Esophagus mucosa (tissue), 1 donor: ENCODE measurements at places on chromosomes 12 and 14.

DNA sequence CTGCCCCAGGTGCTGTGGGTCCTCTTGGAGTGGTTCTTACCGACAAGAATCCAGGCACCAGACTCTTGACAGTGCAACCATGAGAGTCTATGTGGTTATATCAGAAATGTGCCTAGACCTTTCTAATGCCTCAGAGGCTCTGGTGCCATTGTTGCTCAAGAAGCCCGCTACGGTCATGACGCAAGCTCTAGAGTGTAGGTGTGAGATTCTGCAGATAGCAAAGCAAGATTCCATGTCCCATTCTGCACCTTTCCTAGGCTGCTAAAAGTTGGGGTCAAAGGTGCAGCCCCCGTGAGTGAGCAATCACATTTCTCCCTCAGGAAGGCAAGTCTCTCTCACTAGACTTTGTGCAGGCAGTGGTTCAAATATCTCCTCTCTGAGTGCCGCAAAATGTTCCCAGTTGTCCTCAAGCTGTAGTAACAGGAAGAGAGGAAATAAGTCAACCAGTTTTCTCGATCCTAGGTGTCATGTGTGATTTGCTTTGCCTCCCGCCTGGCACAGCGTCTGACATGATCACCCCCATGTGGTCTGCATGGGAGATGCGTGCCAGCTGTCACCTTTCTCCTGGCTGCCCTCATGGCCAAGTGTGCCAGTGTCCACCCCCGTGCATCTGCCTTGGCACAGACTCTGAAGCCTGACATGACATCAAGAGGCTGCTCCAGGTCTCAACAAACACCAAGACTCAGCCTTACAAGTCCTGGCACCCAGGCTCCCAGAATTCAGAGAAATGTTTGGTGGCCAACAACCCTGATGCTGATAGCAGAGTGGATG lies 122.5 kb upstream of the COCH start:
- no peak for ATAC-seq

DNA sequence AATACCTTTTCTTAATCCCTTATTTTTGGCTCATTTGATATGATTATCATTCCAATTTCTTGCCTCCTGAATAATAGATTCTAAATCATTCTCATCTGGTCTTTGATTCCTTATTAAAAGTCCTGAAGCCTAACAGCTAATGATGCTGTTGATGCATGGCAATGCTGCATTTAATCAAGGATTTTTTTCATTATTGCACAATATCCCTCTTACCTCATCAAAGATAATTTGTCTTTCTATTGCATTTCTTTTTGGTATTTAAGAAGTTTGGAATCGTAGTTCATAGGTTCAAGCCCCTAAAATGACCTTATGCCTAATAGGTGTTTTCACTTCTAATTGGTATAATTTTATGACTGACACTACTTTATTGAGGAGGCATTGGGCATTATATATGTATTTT lies 648.2 kb upstream of the STXBP6 start:
- no peak for ATAC-seq

- no peak for ATAC-seq
Observed at GRCh38 chr12:54590978-54591591, 2.6 kb upstream of the PPP1R1A start.

- ATAC-seq: no peak
Observed at GRCh38 chr12:66235626-66236281, 46.7 kb downstream of the IRAK3 start.

- ATAC-seq: peak; percentile 83
Observed at GRCh38 chr12:54036620-54037359, 3.9 kb downstream of the HOXC5 start.

DNA sequence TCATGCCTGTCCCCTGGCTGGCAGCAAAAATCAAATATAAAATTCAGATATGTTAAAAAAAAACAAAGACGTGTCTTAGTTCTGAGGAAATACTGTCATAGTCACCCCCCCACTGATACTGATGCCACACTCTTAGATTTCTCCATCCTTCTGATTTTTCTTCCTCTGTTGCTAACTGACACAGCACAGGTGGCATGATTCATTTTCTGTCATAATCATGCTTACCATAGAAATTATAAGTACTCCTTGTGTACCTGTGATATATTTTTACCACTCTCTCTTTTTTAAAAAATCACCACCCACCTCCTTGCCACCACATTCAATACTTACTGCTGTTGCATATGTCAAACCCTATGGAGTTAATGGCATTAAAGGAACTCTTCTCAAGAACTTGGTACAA lies 209.2 kb downstream of the PPM1H start:
- no peak for ATAC-seq

DNA sequence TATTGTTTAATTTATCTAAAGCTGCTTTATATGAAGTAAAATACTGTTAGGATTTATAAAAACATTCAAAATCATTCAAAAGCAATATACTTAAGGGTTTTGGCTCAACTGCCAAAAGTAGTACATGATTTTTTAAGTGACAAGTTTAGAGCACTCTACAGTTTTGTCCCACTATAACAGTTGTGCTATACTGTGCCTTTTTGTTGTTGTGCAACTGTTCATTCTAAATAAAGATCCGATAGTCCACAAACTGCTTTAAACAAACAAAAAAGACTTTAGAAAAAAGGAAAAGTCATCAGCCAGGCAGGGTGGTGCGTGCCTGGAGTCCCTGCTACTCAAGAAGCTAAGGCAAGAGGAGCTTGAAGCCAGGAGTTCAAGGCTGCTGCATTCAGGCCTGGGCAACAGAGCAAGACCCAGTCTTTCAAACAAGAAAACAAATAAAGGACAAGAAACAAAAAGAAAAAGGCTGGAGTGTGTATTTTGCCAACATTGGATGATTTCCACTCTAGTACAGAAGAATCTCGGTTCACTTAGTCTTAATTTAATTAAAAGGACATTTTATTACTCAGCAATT lies 7.3 kb downstream of the C2CD5 start:
- ATAC-seq: no peak

GRCh38 chr12:102851246-102851645 lies 65.8 kb downstream of the PAH start:
- peak; percentile 68 for ATAC-seq

DNA sequence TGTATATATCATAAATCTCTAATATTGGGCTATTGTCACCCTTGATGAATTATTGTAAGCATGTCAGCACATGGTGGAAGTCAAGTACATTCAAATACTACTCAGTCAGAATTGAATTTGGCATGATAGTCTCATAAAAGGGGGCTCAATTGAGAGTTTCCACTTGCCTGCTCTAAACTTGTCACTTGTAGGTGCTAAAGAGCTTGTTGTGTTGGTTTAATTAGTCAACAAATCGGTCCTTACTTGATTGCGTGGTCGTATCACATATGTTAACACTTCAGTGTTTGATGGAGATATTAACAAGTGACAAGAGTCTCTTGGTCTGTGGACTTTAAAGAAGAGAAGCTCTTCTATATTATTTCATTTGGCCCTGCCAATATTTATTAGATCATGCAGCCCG lies 81.1 kb downstream of the NKX2-1 start:
- no peak for ATAC-seq

- ATAC-seq: peak; percentile 28
Observed at GRCh38 chr12:109952160-109952858, 43.9 kb downstream of the GIT2 start.

GRCh38 chr14:34003691-34004090 lies 52.8 kb upstream of the EGLN3 start:
- ATAC-seq: no peak

- peak; percentile 82 for ATAC-seq
Observed at GRCh38 chr14:68819260-68819691, 26.4 kb upstream of the ZFP36L1 start.

- ATAC-seq: no peak
Observed at GRCh38 chr12:130957304-130957621, 3.6 kb downstream of the ADGRD1 start.

DNA sequence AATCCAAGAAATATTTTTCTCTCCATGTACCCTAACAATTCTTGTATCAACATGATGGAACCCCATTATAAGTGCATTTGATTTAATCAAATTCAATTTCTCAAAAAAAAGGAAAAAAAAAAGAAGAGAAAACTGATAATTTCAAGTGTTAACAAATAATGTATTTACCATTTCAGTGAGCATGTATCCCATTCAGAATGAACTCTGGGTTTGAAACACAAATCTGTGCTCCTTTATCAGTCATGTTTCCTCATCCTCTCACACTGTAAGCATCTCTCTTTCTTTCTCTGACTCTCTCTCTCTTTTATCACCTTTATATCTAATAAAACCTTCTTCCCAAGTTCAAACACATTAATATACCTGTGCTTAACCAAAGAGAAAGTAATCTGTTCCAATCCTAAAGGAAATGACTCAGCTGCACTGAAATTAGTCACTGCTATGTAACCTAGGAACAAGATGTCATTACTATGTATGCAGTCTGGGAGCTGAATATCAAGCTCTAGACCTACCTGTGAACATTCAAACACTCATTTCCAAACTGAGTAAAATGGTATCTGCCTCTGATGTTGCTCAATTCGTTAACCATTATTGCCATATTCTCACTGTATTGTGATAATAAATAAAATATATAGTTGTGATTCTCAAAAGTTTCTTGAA lies 135.0 kb upstream of the LRIG3 start:
- ATAC-seq: peak; percentile 98

DNA sequence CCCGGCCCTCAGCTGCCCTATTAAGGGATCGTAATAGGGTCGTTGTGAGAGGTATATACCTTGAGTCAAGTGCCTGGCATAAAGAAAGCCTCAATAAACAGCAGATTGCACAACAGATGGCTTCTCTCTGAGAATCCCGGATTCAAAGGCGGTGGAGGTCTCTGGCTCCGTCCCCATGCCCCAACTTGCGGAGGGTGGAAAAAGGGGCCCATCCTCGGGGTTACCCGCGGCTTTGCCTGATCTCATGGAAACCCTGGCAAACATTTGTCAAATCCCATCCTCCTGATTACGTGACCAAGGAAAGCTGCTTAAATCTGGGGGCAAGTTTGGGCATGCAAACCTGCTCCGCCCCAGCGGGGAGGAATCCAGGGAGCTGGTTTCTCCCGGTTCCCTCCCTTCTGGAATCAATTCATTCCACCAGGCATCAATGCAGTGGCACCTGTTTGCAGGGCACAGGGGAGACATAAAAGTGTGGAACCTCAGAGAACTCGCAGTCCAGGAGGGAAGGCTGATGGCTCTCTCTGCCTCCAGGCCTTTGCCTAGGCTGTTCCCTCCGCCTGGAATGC lies 12.3 kb downstream of the TRPV4 start:
- ATAC-seq: peak; percentile 62

DNA sequence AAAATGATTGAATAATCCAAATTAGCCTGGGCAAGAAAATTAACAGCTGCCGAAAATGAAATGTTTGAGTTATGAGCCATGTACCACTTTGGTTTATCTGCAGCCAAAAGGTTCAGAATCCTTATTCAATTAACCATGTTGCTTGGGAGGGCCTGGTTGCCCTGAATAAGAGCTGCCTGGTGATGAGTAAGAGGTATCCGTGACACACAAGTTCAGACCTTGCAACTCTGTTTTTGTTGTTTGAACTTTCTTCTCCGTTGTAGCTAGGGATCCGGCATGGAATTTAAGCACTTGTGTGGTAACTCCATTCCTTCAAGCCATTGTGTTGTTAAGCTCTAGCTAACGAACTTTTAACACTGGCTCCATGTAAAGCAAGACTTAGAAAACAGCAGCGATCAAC lies 35.7 kb downstream of the FOXA1 start:
- peak; percentile 77 for ATAC-seq

DNA sequence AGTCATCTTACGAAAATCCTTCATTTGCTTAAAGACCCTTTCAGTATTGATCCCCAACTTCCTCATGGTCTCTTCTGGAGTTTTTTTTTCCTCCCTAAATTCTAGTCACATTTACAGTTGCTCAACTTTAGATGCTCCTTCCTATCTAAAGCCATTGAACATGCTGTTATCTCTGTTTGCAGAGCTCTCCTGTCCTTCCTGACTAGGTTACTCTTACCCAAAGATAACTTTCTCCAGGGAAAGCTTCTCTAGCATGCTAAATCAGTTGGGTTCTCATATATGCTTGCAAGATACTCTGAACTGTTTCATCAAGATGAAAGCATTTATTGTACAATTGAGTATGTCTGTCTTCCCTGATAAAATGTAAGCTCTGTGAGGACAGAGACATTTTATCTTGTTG lies 1.8 kb upstream of the RAB21 start:
- ATAC-seq: no peak

GRCh38 chr12:48041591-48042423 lies 37.5 kb upstream of the COL2A1 start:
- ATAC-seq: no peak

DNA sequence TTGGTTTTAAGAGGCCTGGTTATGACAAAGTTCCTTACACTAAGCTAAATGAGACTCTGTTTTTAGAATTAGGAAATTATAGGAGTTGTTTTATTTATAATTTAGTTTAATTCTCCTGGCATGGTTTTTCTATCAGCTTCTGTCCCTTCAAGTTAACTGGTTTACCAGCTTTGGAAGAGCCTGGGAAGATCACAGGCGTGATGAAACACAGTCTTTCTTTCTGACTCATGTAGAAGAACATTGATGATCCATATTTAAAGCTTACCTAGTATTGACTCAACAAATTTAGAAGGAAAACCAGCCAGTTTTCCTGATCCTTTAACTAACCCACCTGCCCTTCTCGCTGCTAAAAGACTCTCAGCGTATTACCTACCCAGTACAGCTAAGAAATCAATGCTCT lies 155.2 kb downstream of the TGFB3 start:
- peak; percentile 54 for ATAC-seq
